Left forelimb (tissue), 1 donor: ENCODE measurements at places on chromosomes 16 and 17.
A peak's percentile ranks its signal among the peaks of the same experiment; 100 is the strongest.

DNA sequence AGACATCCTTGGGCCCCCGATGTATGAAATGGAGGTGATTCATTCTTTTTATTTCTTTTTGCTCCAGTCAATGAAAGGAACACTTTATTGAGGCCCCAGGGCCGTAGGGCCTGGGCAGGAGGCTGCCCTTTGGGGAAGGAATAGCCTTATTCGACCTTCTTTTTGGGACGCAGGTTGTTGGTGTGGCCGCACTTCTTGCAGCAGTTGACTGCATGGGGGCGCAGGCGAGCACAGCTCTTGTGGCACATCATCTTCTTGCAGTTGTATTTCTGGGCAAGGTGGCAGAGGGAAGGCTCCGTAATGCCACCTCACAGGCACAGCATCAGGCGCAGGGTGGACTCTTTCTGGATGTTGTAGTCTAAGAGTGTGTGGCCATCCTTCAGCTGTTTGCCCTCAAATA is 50.9 kb downstream of the SIAH1 start:
- DNase-seq, result no peak

DNA sequence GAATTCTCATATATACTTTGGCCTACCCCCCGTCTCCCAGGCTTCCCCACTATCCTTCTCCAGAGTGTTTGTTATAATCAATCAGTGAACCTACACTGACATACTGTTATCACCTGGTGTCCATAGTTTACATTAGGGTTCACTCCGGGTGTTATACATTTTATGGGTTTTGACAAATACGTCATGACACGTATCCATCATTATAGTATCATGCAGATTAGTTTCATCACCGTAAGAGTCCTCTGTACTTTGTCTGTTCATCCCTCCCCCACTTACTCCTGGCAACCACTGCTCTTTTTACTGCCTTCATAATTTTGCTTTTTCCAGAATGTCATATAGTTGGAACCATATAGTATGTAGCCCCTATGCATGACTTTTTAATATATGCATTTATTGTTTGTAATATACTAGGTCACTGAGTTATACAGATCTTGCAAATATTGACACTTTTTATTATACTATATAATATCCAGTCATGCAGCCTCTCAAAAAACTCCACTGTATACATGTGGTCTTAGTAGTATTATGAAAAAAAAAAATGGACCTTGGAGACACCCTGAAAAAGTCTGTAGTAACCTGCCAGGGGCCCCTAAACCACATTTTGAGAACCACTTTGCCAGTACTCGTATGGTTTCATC is 28.4 kb downstream of the PPM1D start:
- no peak for DNase-seq

GRCh38 chr16:30987581-30988190 is 2.7 kb downstream of the HSD3B7 start:
- no peak for DNase-seq

DNA sequence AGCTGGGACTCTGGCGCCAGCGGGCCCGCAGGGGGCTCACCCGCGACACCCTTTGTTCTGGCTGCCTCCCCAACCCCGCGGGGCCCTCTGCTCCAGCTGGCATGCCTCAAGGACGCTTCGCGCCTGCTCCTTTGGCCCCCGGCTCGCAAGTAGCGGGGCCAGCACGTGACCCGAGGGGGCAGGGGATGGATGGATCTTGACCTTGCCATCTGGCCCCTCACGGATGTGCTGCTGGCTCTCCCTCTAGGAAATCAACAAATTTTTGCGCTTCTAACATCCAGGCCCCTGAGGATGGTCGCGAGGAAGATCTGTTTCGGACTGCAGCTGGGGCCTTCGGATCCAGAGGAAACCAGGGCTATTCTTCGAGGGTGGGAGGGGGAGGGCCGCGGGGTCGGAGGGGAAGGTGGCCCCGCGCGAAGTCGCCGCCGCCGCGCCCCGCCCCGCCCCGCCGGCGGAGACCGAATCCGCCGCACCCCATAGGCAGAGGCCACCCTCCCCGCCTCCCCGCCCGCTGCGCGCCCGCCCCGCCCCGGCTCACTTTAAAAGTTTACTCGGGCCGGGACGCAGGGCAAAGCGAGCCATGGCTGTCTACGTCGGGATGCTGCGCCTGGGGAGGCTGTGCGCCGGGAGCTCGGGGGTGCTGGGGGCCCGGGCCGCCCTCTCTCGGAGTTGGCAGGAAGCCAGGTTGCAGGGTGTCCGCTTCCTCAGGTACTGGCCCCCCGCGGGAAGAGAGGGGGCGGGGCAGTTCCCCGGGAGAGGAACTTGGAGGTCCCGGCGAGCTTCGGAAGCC is at the start of gene ACSF2:
ACSF2 (plus strand) TSS at position 537 of the 790 bp plus-strand sequence; CDS start at position 581, 44 bp downstream.
- DNase-seq, result peak; percentile 83

DNA sequence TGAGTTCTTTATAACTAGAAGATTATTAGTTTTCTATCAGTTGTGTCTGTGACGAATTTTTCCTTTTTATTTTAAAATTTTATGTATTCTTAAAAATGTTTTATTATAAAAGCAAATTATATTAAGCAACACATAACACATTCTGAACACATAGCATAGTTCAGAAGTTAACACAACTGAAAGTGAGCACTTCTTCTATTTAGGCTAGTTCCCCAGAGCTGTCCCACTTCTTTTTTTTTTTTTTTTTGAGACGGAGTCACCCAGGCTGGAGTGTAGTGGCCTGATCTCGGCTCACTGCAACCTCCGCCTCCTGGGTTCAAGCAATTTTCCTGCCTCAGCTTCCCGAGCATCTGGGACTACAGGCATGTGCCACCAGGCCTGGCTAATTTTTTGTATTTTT is 37.7 kb upstream of the ALDH3A2 start:
- no peak for DNase-seq

DNA sequence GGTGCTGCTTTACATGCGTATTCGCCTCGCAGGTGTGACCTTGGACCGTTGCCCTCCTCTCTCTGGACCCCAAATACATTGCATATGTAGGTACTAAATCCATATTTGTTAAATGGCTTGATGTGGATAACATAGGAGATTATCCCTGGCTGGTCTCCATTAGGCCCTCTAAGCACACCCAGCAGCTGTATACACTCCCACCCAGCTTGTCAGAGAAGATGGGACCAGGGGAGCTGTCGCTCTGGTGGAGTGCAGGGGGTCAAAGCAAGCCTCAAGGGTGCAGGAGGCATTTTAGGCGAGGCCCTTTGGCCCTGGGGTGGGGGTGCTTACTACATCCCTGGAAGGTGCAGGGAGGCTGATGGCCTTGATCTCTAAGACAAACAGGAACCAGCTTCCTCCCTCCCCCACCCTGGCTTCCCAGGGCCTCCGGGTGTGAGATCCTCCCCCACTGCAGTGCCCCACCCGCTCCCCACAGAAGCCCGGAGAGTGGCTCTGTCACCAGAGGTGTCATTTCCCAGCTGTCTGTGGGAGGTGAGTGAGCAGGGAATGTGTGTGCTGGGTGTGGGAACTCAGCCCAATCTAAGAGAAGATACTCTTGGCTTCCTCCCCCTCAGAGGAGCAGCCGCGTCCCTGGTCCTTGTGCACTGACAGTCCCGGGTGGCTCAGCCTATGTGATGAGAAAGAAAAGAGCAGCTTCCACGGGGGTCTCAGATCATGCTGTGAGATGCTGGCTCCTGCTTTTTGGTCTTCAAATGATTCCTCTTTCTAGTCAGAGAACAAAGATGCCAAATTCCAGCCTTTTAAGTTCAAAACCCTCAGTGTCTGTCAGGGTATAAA is 1.4 kb upstream of the VAMP2 start:
- DNase-seq, result no peak

DNA sequence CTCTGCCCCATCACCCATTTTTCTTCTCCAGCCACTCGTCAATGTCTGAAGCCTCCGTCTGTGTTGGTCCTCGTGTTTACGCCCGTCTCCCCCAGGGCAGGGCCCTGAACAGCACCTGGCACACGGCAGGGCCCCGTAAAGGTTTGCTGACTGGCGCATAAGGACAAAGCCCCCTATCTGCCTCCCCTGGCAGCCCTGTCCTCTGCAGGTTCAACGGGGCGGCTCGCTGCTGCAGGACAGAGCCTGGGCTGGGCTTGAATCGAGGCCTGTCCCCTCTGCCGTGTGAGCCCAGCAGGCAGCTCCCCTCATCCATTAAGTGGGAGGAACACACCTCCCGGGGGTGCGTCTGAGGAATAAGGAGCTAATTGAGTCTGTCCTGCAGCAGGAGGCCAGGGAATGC is 46.1 kb upstream of the PABPN1L start:
- DNase-seq, result no peak

DNA sequence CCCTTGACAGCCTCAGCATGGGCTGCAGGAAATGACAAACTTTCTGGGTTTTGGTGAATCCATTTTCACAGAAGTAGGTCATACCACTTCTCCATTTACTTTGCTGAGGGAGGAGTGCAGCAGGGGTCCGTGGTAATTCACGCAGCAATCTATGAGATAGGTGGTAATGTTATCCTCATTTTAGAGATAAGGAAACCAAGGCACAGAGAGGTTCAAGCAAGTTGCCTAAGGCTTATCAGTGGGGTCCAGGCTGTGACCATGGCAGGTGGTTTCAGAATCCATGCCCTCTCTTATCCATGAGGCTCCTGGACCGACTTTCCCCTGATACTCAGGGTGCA is 12.6 kb downstream of the TBX4 start:
- DNase-seq, result no peak

DNA sequence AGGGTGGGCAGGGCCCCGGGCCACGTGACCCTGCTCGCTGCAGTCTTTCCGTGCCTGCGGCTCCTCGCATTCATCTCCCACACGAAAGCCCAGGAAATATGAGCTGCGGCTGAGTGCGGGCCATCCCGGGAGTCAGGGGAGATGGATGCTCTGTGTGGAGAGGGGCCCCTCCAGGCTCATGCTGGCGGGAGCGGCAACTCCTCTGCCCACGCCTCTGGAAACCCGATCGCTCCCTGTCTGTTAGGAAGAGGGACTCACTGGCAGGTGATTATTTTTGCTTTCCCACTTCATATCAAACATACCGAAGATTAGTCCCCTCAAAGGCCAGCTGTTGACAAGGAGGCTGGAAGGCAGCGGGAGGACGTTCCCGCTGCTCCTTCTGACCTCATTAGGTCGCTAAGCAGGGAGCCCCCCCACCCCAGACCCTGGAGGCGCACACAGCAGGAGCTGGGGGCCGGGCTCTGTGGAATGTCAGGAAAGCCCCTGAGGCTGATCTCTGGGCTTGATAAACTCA is 228.5 kb downstream of the FOXL1 start:
- DNase-seq, result no peak

DNA sequence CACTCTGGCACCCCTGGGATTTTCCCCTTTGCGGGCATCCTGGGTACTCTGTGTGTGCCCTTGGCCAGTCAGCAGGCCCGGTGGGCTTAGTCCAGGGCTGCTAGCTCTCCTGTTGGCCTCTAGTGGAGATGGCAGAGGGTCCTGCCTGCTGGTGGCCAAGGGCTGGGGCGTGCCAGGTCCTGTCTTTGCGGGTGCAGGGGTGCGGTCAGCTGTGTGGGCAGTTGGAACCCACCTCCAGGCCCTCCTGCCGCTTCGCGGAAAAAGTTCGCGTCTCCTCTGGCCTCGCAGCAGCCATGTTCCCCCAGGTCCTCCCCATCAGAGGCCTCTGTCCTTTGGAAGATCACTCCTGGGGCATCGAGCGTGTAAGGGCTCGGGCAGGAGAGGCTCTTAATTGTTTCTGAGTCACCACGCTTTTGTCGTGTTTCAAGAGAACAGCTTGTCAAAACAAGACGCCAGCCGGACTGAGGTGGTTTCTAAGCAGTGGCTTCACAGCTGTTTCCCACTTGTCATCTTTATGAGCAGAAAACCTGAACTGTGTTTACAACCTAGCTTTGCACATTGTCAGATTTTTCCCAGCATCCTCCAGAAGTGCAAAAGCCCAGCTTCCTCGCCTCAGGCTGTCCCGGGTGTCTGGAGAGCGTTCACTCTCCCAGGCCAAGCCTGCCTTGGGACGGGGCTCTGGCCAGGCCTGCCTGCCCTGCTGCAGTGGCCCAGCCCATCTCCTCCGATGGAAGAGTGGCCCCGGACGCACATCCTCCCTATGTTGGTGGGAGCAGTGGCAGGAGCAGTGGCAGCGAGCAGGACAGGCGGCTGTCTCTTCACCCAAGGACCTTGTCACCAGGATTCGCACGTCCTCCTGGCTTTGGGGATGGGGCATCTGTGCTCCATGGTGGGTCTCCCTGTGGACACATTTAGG is 5.0 kb upstream of the DNASE1L2 start:
- no peak for DNase-seq

GRCh38 chr17:11578998-11579397 is 19.3 kb upstream of the DNAH9 start:
- no peak for DNase-seq

GRCh38 chr16:83328936-83329335 is 478.8 kb upstream of the HSBP1 start:
- no peak for DNase-seq

DNA sequence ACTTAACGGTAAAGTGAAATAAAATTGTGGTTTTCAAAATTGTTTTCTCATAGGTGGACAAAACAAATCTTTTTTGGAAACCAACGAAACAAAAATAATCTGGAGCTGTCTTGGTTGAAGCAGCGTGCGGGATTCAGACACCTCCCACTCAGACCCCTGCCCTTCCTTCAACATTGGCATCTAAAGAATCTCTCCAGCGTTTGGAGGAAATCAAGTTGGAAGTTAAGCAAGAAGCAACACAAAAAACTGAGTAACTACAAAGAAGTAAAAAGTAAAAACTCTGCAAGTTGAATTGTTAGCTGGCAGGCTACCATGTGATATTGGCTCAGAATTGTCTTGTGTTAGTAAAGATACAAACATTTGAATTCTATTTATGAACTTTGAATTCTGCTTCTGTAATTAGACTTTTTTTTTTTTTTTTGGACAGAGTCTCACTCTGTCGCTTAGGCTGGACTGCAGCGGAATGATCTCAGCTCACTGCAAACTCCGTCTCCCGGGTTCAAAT is 361.0 kb upstream of the PMFBP1 start:
- DNase-seq, result no peak

GRCh38 chr17:50157891-50158290 is 7.4 kb upstream of the PPP1R9B start:
- no peak for DNase-seq

GRCh38 chr17:63181856-63182255 is 215.8 kb downstream of the TANC2 start:
- no peak for DNase-seq

GRCh38 chr16:84209989-84210388 is 19.0 kb downstream of the ADAD2 start:
- no peak for DNase-seq

GRCh38 chr16:72221630-72222024 is 49.7 kb upstream of the PMFBP1 start:
- no peak for DNase-seq

DNA sequence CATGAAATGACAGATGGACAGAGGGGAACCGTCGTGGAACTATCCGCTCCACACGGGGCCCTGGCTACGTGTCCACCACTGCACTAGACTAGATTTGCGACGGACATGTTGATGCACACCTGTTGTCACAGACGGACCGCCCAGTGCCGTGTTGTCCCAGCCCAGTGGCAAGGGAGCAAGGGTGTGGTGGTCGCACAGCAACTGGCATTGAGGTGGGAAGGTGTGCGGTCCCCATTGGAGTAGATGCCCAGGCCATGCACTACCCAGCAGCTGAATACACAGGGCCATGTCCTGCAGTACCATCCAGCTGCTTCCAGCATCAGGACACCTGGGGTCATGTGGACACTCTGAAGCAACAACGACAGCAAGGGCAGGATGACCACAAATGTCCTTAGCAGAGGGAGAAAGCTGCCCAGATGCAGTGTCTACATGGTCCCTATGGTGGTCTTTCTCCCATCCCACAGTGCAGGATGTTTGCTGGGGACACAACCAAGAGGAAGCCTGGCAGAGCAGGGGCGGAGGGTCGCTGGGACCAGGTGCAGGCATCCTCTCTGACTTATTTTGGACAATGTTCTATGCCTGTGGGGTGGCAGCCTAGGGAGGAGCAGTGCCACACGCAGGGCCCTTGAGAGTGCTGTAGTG is 8.8 kb downstream of the FOXF1 start:
- no peak for DNase-seq

GRCh38 chr17:65385726-65386125 is 175.7 kb downstream of the AXIN2 start:
- no peak for DNase-seq

- no peak for DNase-seq
Measured at GRCh38 chr17:61469474-61469873, 17.3 kb downstream of the TBX4 start.
